Central memory CD4-positive, alpha-beta T cell (primary cell): ENCODE measurements at places on chromosomes 7 and 10.

DNA sequence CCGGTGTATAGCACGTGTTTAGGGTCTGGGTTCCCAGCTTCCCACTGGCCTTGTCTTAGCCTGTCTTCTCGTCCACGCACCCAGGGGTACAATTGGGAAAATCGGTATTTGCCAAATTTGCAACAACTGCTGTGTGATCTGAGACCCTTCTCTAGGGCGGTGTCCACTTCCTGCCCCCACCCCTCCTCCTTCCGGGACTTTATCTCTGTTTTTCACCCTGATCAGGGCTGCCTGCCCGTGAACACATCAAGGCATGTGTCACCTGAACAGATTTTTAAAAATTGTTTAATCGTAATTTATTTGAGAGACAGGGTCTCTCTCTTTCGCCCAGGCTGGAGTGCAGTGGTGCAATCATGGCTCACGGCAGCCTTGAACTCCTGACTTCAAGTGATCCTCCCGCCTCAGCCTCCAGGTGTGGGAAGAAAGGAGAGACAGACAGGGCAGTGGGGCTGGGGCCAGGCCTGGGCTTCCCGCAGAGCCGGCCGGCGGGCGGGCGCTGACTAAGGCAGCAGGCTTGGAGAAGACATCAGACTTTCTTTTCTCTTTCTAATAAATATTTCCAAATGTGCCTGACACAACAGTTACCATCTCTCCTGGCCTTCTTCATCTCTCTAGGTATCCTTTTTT lies 27.5 kb downstream of the ELFN1 start:
- no peak for DNase-seq

GRCh38 chr10:86349474-86349873 lies 17.1 kb downstream of the GRID1 start:
- DNase-seq: no peak

- DNase-seq: no peak
Measured at GRCh38 chr7:80097756-80098155, 36.9 kb upstream of the GNAI1 start.

GRCh38 chr7:87000344-87000743 lies 59.1 kb downstream of the ELAPOR2 start:
- no peak for DNase-seq

DNA sequence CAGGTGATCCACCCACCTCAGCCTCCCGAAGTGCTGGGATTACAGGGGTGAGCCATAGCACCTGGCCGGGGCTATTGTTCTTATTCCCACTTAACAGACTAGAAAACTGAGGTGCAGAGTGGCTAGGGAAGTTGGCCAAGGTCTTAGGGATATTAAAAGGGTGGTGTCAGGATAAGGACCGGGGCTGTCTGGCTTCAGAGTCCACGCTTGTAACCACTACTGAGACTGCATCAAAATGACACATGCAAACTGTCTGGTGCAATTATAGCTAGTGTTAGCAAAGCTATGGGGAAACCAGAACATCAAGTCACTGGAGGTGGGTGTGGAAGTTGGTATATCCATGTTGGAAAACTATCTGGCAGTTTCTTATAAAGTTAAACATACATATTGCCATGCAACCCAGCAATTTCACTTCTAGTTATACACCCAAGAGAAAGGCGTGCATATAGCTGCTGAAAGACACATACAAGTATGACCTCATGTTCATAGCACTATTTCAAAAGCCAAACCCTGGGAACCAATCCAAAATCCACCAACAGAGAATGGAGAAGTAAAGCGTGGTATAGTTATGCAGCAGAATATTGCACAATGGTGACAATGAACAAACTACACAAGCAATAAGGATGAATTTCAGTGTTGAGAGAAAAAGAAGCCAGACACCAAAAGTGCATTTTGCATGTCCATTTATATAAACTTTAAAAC lies 33.9 kb upstream of the EEPD1 start:
- no peak for DNase-seq

GRCh38 chr10:116567335-116567734 lies 21.6 kb downstream of the PNLIP start:
- DNase-seq: no peak

GRCh38 chr10:130243015-130243414 lies 106.8 kb downstream of the GLRX3 start:
- DNase-seq: no peak

GRCh38 chr10:29496341-29497162 lies 138.2 kb downstream of the SVIL start:
- DNase-seq: peak; percentile 19

- DNase-seq: no peak
Measured at GRCh38 chr10:33382216-33382600, 47.7 kb upstream of the NRP1 start.

- DNase-seq: peak; percentile 6
Measured at GRCh38 chr7:159209429-159209828, 64.8 kb upstream of the VIPR2 start.

- no peak for DNase-seq
Measured at GRCh38 chr10:123068087-123068853, 59.5 kb downstream of the ACADSB start.

GRCh38 chr10:129704786-129705525 lies 237.9 kb downstream of the MGMT start:
- DNase-seq: no peak

DNA sequence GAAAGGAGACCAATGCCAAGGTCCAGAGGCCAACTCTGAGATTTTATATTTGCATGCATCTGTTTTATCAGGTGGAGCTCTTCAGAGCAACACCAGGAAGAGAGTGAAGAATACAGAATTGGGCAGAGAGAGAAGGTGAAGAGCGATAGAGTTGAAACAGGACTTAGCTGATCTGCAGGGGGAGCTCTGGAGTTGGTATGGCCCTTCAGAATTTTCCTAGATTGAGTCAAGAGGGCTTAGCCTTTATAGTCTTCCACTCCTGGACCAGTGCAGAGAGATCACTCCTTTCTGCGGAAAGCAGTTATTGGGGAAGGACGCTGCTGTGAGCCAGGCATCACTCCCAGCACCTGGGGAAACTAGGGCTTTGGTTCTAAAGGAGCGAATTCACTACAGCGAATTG lies 105.0 kb upstream of the DGKB start:
- no peak for DNase-seq

DNA sequence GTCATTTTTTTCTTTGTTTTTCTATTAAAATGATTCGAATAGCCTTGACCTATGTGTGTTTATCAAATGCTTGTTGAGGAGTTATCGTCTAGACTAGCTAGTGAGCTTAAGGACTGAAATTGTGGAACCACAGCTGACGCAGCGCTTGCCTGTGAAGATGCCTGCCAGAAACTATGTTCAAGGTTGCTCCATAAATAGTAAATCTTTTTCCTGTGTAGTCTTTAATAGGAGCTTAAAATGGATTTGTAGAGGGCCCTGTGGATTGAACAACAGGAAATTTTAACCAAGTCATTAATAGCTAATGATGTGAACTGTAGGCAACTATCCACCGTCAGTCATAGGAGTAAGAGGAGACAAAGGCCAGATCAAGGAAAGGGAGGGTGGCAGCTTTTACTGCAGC lies 145.1 kb downstream of the GNAI1 start:
- no peak for DNase-seq

DNA sequence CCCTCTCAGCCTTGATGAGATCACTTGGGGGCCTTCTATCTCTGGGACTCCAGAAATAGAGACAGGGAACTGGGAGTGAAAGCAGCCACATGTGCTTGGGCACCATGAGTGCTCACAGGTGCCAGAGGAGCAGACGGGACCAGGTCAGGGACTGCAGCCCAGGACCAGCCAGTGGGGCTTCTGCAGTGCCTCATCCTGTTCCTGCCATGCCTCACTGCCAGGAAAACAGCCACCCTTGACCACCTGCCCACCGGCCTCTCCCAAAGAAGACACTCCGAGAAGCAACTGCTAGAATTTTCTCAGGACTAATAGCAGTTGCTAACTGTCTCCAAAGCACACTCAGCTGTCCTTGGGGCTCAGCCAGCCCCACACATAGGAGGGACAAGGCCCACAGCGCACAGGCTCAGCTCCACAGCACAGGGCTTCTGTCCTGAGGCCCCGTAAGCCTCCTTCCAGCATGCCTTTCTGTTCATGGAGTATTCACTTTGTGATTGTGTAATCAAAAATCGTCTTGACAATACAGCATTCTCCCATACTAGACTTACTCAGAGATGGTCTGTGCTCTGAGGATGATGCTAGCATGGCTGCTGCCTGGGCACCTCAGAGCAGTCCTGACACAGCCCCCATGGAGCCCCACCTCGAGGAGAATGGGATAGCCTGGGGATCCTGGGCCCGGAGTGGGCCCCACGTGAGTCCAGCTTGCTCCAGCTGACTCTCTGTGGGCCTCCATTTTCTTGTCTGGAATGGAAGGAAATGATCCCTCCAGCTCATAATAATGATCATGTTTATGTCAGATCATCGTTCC lies 115.7 kb upstream of the RET start:
- DNase-seq: no peak

GRCh38 chr10:52387744-52388143 lies 73.7 kb downstream of the DKK1 start:
- DNase-seq: no peak

GRCh38 chr10:70902661-70903261 lies 14.4 kb upstream of the PCBD1 start:
- DNase-seq: no peak

- no peak for DNase-seq
Measured at GRCh38 chr7:34655384-34655783, 2.6 kb upstream of the NPSR1 start.

DNA sequence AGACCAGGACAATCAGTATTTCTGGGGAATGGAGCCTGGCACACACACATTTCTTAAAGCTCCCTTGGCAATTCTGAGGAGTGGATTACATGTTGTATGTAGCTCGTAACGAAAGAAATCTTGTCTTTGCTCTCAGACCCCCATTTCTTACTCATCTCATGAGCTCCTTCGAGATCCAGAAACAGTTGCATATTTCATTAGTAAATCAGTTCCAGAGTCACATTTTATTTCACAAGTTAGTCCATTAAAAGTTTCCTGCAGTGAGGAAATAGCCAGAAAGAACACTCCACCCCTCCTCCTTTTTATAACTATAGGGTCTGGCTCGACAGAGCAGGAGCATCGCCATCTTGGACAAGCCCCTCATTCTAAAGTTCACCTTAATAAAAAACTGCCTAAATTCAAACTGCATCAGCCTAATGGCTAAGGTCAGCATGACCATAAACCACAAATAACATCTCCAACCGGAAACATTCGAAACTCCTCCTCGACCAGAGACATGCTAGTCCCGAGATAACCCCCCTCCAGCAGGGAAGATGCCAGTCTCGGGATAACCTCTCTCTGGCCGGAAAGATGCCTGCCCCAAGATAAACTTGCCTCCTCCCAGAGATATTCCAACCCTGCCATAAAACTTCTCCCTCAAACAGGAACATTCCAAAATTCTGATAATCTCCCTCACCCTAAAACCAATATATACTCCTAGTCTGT lies 7.4 kb downstream of the EGFR start:
- no peak for DNase-seq

- no peak for DNase-seq
Measured at GRCh38 chr7:144027974-144028373, 20.8 kb upstream of the OR2A5 start.

- DNase-seq: no peak
Measured at GRCh38 chr10:68106656-68107055, 2.6 kb upstream of the MYPN start.

DNA sequence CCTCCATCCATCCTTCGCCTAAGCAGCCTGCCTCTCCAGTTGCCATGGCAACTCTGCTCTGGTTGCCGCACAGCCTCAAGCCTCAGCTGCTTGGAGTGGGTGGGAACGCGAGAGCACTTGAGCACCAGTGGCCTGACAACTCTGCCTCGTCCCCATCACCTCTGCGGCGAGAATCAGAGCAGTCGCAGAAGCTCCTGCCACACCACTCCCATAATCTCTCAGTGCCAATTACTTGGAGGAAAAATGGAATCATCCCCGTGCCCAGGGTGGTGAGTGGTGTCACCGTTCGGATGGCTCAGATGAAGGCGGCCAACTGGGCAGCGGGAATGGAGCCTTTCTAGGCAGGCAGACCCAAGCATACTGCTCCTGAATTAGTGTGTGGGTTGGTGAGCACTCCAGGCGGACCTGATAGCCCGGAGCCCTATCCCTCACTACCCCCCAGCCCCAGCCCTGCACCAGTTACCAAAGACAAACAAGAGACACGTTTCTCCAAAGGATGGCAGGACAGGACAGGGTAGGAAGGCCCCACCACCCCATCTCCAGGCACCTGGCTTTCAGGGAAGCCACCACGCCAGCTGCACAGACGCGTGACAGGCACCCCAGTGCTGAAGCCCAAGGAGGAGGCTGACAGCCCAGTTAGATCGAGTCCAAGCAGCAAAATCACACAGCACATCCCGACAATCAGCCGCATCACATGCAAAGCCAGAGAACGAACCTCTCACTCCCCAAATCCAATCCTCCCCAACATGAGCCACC lies 335.4 kb downstream of the PTPRN2 start:
- no peak for DNase-seq

- DNase-seq: no peak
Measured at GRCh38 chr10:77496941-77497420, 140.6 kb downstream of the KCNMA1 start.

- DNase-seq: no peak
Measured at GRCh38 chr10:132133005-132133404, 53.7 kb upstream of the DPYSL4 start.

DNA sequence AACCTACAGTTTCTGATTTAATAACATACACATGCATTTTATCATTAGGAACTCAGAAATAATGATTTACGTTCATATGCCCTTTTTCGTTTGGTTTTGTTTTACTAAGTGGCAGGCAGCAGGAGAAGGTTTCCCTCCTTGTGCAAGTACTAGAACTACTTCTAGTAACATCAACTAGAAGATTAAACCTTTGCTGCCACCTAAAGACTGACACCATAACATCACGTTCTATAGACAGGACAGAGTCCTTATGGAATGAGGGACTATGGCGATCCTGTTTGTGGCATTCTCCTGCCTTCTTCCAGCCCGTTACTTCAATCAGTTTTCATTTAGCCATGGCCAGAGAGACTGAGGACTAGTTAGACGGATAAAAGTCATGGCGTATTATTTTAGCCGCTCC lies 53.2 kb downstream of the GAD2 start:
- DNase-seq: no peak

- DNase-seq: no peak
Measured at GRCh38 chr7:117654780-117655179, 175.0 kb downstream of the CFTR start.

- peak; percentile 41 for DNase-seq
Measured at GRCh38 chr10:14723052-14723689, 51.5 kb downstream of the FAM107B start.

DNA sequence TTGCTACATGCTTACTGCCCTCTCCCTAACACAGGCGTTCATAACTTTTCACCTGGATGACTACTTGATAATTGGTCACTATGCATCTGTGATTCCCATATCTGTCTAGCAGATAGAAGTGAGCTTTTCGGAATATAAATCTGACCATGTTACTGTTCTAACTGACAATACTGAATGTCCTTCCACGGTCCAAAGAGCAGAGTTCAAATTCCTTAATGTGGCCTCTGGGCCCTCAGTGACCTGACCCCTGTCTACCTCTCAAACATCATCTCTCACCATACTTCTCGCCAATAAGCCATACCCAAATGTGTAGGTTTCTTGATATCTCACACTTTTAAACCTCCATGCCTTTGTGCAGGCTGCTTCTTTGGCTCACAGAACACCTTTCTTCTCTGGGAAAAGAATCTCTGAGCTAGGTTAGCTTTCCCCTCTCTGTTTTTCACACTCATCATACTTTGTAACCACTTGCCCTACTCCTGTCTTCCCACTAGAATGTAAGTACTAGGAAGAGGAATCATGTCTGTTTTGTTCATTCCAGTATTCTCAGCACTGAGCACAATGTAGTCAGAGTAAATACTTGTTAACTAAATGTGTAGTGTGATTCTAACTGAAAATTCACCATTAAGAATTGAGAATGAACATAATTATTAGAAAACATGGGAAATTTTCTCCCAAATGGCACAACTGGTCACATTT lies 39.2 kb upstream of the LRRC17 start:
- no peak for DNase-seq
